ENCODE measurements at places on chromosomes 6 and 20. TPM values are rescaled to one million over a fixed set of nuclear protein-coding genes. Genes with fewer than 3 reads are reported as not detected.

Gene RSPO3
- 2.0 TPM for total RNA-seq

Gene PTCRA
- total RNA-seq, result not detected

Gene DEF6
- 1.3 TPM for total RNA-seq

Gene C6orf132
- total RNA-seq, result 1.2 TPM

Gene CDH4
- 0.28 TPM for total RNA-seq

Gene IPCEF1
- total RNA-seq, result not detected

Gene GRM4
- total RNA-seq, result under 0.01 TPM

Gene GPX5
- not detected for total RNA-seq

Gene SYTL3
- total RNA-seq, result 6.8 TPM

Gene GNAS-AS1
- total RNA-seq, result 0.58 TPM

Gene PSORS1C2
- total RNA-seq, result not detected

Gene MTFR2
- total RNA-seq, result 0.85 TPM

Gene ACSS1
- 6.8 TPM for total RNA-seq

Gene PXT1
- total RNA-seq, result under 0.01 TPM

Gene MGME1
- 13.0 TPM for total RNA-seq
